Activated naive CD8-positive, alpha-beta T cell treated with anti-CD3 and anti-CD28 coated beads, Interleukin-2, amount 10 ng/mL, durations not matched to agents 7 days and 5 days (primary cell): ENCODE measurements at places on chromosomes 12 and 14. TPM values are rescaled to one million over a fixed set of nuclear protein-coding genes. Genes with fewer than 3 reads are reported as not detected.

The C12orf42 gene
- total RNA-seq, result 4.8 TPM

The TAS2R13 gene
- 1.3 TPM for total RNA-seq

The PAWR gene
- total RNA-seq, result 5.7 TPM

The KRT71 gene
- total RNA-seq, result not detected

The CLEC1B gene
- total RNA-seq, result not detected

The CIDEB gene
- 34.8 TPM for total RNA-seq
